Uterus (tissue), 4 donors: ENCODE measurements at places on chromosomes 6 and 20. TPM values are rescaled to one million over a fixed set of nuclear protein-coding genes. Genes with fewer than 3 reads are reported as not detected.

CGA gene
- total RNA-seq = not detected

ARHGAP18 gene
- 6.3 TPM for total RNA-seq

NKX2-4 gene
- total RNA-seq = not detected

GRCh38 chr20:34558320-34559218, at the start of gene MAP1LC3A:
Gene MAP1LC3A, plus strand, starts transcription at chr20:34558718. Its CDS starts 151 bp downstream, at chr20:34558869.
- H3K4me1 ChIP-seq = peaks cover 6% of the 10 kb centered on the region
- peak within 1 kb of the TSS; percentile 83 for H3K4me3 ChIP-seq
- no peaks in the 10 kb centered on the region for H3K36me3 ChIP-seq
- no peaks in the 10 kb centered on the region for H3K27me3 ChIP-seq
- DNase-seq = peak; percentile 97

DNA sequence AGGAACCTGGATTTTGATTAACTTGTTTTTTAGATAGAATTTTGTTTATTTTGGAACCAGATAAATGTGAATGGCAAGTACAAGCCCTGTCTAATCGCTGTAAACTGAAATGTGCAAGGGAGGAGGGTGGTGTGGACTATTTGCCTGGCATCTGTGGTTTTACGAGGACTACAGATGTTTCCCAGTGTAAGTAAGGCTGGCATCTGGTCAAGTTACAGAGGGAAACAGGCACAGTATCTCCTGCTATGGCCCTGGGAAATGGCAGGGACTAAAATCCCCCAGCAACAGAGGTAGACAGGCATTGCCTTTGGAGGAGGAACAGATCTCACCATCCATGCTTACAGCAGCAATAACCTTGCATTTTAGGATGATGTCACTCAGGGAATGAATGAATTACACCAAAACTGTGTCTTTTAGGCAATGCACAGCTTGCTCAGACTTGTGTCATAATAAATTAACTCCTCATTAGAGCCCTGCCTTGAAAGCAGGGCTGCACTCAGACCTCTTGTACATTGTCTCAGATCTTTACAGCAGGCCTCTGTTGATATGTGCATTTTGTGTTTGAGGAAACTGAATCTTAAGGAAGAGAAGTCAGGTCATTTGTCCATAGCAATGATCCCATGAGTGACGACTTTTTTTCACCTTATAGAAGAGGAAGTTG, 96.2 kb downstream of the TCP11 start:
- peak overlapping the region; percentile 52 for H3K27ac ChIP-seq
- no peaks in the 10 kb centered on the region for H3K4me1 ChIP-seq
- no peak overlapping the region for H3K4me3 ChIP-seq
- no peaks in the 10 kb centered on the region for H3K36me3 ChIP-seq
- no peaks in the 10 kb centered on the region for H3K27me3 ChIP-seq
- peak; percentile 44 for DNase-seq

DNA sequence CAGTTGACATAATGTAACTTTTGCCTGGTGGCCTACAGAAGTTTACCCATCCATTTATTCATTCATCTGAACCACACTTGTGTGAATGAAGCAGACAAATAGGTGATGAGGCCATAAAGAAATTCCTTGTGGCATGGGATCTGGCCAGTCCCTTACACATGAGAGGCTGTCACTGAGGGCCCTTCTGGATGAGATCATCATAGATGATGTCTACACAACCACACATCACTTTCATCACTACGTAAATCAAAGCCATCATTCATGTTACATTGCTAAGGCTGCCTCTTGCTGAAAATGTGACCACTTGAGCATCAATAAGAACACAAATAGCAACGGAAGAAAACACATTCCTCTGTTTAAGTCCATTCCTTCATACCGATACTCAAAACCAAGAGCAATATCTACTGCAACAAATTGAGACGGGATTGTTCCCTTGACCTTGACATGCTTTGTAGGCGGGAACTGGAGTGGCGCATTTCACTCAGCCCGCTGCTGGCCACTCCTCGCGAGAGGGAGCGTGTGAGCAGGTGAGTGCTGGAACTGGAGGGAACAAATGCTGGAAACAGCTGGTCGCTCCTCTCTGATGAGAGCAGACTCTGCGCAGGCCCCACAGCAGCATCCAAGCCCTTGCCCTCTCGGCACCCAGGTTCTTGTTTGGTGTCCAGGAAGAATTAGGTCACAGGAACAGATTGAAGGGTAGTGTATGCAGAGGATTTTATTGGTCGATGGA, 49.3 kb downstream of the FAM50B start:
- H3K4me3 ChIP-seq = no peak overlapping the region
- no peaks in the 10 kb centered on the region for H3K4me1 ChIP-seq
- no peaks in the 10 kb centered on the region for H3K36me3 ChIP-seq
- H3K27me3 ChIP-seq = no peaks in the 10 kb centered on the region

COL10A1 gene
- not detected for total RNA-seq

DNA sequence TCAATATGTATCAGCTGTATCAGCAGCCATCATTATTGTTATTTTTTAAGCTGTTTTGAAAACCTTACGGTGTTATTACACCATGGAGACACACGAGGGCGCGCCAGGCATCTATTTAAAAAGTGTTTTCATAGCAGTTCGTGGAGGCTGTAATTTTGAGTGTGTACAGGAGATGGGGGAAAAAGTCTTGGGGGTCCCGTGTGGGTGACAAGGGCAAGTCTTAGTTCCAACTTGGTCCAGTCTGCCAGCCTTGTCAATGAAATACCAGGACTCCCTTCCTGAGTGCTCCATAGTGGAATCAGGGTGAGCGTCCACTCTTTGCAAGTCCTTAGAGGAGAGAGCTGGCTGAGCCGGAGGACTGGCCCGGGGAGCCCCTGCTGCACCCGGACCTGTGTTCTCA, 43.3 kb downstream of the SLC2A10 start:
- no peaks in the 10 kb centered on the region for H3K27me3 ChIP-seq
- no peak overlapping the region for H3K4me3 ChIP-seq
- H3K36me3 ChIP-seq = no peaks in the 10 kb centered on the region
- H3K27ac ChIP-seq = no peak overlapping the region

DNA sequence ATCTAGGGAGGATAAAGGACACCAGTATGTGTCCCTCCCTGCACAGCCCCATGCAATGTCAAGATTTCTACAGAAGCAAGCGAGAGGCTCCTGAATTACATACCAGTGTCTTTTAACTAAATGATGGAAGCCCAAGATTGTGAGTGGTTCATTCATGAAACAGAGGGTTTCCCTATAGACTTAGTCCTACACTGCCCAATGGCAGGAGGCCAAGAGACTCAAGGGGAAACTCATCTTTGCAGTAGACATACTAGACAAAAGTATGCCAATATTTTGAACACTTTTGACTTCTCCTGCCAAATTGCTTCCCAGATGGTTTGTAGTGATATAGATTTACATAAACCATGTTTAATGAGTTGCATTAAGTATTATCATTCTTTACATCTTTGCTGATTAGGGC, 557.2 kb upstream of the JAG1 start:
- no peaks in the 10 kb centered on the region for H3K36me3 ChIP-seq
- H3K4me3 ChIP-seq = no peak overlapping the region
- no peak overlapping the region for H3K27ac ChIP-seq
- H3K27me3 ChIP-seq = no peaks in the 10 kb centered on the region
- no peaks in the 10 kb centered on the region for H3K4me1 ChIP-seq

AIF1 gene
- total RNA-seq = 20.9 TPM

- no peaks in the 10 kb centered on the region for H3K27me3 ChIP-seq
- H3K36me3 ChIP-seq = no peaks in the 10 kb centered on the region
- H3K27ac ChIP-seq = no peak overlapping the region
- no peak overlapping the region for H3K4me3 ChIP-seq
- DNase-seq = no peak
- H3K4me1 ChIP-seq = no peaks in the 10 kb centered on the region
Measured at GRCh38 chr20:20849161-20849560, 136.7 kb upstream of the RALGAPA2 start.

DNA sequence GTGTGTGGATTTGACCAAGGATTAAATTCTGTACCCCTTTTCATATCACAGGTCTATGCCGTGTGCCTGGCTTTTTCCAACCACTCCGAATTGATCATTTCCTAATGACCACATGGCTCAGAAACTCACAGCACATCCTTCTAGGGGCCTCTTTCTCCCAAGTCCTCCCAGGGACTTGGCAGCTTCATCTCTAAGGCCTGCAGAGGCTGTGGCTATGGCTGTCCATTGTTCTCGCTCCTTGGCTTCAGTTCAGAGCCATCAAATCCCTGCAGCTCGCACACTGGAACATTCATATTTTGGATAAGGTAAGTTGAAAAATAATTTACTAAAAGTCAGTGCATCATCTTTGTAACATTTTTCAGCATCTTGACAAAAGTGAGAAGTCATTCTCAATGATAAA, 497.2 kb upstream of the CDH4 start:
- H3K4me3 ChIP-seq = no peak overlapping the region
- H3K4me1 ChIP-seq = no peaks in the 10 kb centered on the region
- no peaks in the 10 kb centered on the region for H3K36me3 ChIP-seq

GRCh38 chr6:414447-414846, 22.9 kb downstream of the IRF4 start:
- DNase-seq = no peak
- no peaks in the 10 kb centered on the region for H3K36me3 ChIP-seq
- no peaks in the 10 kb centered on the region for H3K27me3 ChIP-seq
- H3K27ac ChIP-seq = no peak overlapping the region
- H3K4me3 ChIP-seq = no peak overlapping the region
- H3K4me1 ChIP-seq = no peaks in the 10 kb centered on the region

GRCh38 chr6:56072856-56073255, 174.5 kb downstream of the COL21A1 start:
- H3K4me1 ChIP-seq = no peaks in the 10 kb centered on the region
- no peak for DNase-seq
- H3K27me3 ChIP-seq = no peaks in the 10 kb centered on the region
- no peak overlapping the region for H3K27ac ChIP-seq
- no peaks in the 10 kb centered on the region for H3K36me3 ChIP-seq

PLN gene
- 45.2 TPM for total RNA-seq

DNA sequence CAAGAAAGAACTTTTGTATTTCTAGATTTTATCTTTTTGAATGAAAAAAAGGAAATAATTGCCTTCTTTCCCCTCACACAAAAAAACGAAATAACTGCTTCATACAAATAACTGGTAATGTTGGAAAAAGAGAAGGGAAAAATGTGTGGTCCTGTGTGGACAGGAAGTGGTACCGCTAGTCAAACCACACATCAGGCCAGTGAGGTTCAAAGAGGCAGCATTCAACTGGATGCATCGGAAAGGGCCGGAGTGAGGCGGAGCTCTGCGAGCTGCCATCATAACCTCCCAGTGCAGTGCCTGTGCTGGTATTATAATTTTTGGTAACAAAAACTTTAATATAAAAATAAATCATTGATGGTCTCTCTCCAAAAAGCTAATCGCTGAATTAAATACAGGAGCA, 111.2 kb downstream of the IRF4 start:
- no peak overlapping the region for H3K27ac ChIP-seq
- H3K4me1 ChIP-seq = no peaks in the 10 kb centered on the region
- no peaks in the 10 kb centered on the region for H3K27me3 ChIP-seq

MYL9 gene
- total RNA-seq = 18.5 TPM

DNA sequence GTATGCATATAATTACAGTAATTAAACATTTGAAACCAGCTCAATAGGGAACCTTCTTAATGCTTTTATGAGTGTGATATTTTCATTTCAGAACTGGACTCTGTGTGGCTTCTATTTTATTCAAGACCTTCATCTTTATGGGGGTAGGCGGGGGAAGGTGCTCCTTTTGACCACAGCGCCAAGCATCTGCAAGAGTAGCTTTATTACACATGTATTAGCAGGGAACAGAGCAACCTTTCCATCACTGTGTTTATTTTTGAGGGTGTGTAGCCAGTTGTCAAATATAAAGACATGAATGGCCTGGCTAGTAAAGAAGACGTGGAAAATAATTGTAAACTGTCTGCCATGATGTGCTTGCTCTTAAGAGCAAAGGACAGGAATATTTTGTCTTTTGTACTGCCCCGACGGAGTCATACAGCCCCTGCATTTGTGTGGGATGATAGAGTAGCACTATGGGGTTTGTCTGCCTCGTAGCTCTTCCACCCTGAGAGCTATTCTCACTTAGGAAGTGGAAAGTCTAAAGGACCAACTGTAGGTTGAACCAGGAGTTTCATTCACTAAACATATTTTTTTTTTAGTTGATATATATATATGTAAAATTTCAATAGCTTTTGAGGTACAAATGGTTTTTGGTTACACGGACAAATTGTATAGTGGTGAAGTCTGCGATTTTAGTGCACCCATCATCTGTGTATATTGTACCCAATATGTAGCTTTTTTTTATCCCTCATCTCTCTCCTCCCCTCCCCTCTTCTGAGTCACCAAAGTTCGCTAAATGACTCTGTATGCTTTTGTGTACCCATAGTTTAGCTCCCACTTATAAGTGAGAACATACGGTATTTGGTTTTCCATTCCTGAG, 91.2 kb downstream of the CARMIL1 start:
- H3K4me3 ChIP-seq = no peak overlapping the region
- no peaks in the 10 kb centered on the region for H3K36me3 ChIP-seq
- DNase-seq = no peak
- no peaks in the 10 kb centered on the region for H3K4me1 ChIP-seq
- H3K27me3 ChIP-seq = no peaks in the 10 kb centered on the region

DNA sequence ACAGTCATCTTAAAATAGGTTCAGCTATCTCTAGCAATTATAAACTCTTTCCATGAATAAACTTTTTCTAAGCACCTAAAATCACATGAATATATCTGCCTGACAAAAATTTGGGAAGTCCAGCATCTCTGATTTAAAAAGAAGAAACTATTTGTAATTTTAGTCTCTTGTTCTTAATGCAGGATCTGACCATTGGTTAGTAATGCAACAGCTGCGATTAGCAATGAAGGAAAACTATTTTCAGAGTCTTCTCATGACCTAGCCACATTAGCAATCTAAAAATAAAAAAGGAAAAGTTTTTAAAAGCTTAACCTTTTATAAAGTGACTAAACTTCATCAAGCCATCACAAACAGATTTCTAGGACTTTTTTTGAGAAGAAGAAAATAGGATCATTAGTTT, 97.5 kb downstream of the PTPRK start:
- H3K36me3 ChIP-seq = no peaks in the 10 kb centered on the region
- no peak overlapping the region for H3K4me3 ChIP-seq
- no peak for DNase-seq
- H3K27ac ChIP-seq = no peak overlapping the region
- H3K4me1 ChIP-seq = no peaks in the 10 kb centered on the region

HLA-DQA2 gene
- total RNA-seq = not detected

- H3K4me1 ChIP-seq = no peaks in the 10 kb centered on the region
- H3K27ac ChIP-seq = peak overlapping the region; percentile 37
- H3K27me3 ChIP-seq = no peaks in the 10 kb centered on the region
- no peaks in the 10 kb centered on the region for H3K36me3 ChIP-seq
- DNase-seq = peak; percentile 65
- H3K4me3 ChIP-seq = no peak overlapping the region
Measured at GRCh38 chr20:31595654-31596411, 9.3 kb upstream of the ID1 start.

DNA sequence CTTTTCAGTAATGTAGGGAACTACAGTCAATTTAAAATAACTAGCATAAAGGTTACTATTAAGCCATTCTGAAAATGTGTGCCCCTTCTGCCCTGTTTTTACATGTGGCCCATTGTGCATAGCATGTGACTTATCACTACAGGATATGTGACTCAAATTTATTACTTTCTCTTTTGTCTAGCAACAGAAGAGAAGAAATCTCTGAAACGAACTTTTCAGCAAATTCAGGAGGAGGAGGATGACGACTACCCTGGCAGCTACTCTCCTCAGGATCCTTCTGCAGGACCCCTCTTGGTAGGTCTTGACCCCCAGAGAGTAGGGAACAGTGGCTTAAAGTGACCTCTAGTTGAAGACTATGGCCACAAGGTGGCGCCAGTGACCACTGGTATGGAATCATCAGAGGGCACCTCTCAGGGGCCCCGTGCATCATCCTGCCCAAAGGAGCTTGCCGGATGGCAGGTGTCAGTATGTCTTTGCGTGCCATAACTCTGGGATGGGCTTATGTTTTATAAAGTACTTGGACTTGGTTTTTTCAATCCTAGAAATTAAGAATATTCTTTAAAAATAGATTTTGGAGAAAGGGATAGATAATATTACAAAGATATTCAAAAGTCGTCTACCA, 23.9 kb downstream of the RPRD1B start:
- peak; percentile 82 for DNase-seq
- H3K27ac ChIP-seq = peak overlapping the region; percentile 21
- no peaks in the 10 kb centered on the region for H3K4me1 ChIP-seq
- no peak overlapping the region for H3K4me3 ChIP-seq
